ENCODE measurements at places on chromosomes 4 and X. TPM values are rescaled to one million over a fixed set of nuclear protein-coding genes. Genes with fewer than 3 reads are reported as not detected.

Gene MAGEA10
- total RNA-seq: not detected

Gene SYNPO2
- total RNA-seq: 9.0 TPM

Gene GAGE12J
- not detected for total RNA-seq

Gene CLTRN
- 0.12 TPM for total RNA-seq

Gene CT45A5
- total RNA-seq: not detected

Gene MEPE
- not detected for total RNA-seq

Gene NIPAL1
- total RNA-seq: not detected

Gene MAGEA3
- total RNA-seq: not detected

Gene TMEM144
- total RNA-seq: 6.4 TPM

Gene FAM53A
- total RNA-seq: 2.9 TPM

Gene CXorf49
- total RNA-seq: not detected

Gene OPHN1
- total RNA-seq: 4.1 TPM

Gene CCDC120
- 2.5 TPM for total RNA-seq

Gene CDKL2
- total RNA-seq: not detected

Gene KCND1
- 5.0 TPM for total RNA-seq

Gene EREG
- total RNA-seq: 0.54 TPM

Gene KIAA1210
- not detected for total RNA-seq

Gene TBC1D8B
- total RNA-seq: 9.2 TPM

Gene ADH7
- total RNA-seq: not detected

Gene TLL1
- total RNA-seq: 0.31 TPM

Gene GLRB
- 1.7 TPM for total RNA-seq

Gene L1CAM
- not detected for total RNA-seq

Gene DGKK
- total RNA-seq: not detected

Gene RTL5
- total RNA-seq: 3.9 TPM

Gene MFAP3L
- total RNA-seq: 2.8 TPM

Data from cardiac ventricle fibroblast (primary cell).